ENCODE measurements at places on chromosomes 11 and 22. TPM values are rescaled to one million over a fixed set of nuclear protein-coding genes. Genes with fewer than 3 reads are reported as not detected.

- no peaks in the 10 kb centered on the region for H3K27me3 ChIP-seq
- peaks cover 18% of the 10 kb centered on the region for H3K4me1 ChIP-seq
- DNase-seq: no peak
- peak overlapping the region; percentile 73 for H3K4me3 ChIP-seq
- H3K27ac ChIP-seq: no peak overlapping the region
- H3K36me3 ChIP-seq: no peaks in the 10 kb centered on the region
These were observed 1.9 kb downstream of the RBFOX2 start for GRCh38 chr22:36026741-36027140.

DNA sequence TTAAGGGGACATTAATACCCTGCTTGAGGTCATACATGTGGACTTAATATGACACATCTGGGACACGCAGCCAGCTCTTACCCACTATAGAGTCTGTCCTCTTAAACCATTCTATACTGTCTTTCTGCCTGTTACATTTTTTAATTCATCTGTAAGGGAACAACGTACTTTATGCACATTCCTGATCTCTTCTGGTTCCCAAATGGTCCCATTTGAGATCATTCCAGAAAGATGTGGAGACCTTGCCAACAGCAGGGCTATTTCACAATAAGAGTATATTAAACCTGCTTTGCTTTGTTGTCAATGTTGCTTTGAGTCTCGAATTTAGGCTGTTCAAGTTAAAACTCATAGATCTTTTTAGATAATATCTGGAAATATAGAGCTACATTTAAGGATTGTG is 332.2 kb upstream of the RAG2 start:
- no peak overlapping the region for H3K4me3 ChIP-seq
- H3K27ac ChIP-seq: no peak overlapping the region
- no peaks in the 10 kb centered on the region for H3K27me3 ChIP-seq
- DNase-seq: no peak
- H3K36me3 ChIP-seq: no peaks in the 10 kb centered on the region
- H3K4me1 ChIP-seq: no peaks in the 10 kb centered on the region

Gene SLC1A2
- total RNA-seq: not detected

Gene APOL5
- not detected for total RNA-seq

Gene NLRP6
- total RNA-seq: 0.18 TPM

GRCh38 chr11:121292495-121293287 is at the start of gene SC5D:
Gene SC5D (plus strand): TSS chr11:121292771. CDS start chr11:121303376, 10,605 bp downstream.
- no peaks in the 10 kb centered on the region for H3K27me3 ChIP-seq
- H3K4me3 ChIP-seq: peak within 1 kb of the TSS; percentile 83
- peak; percentile 98 for DNase-seq
- H3K27ac ChIP-seq: peak within 1 kb of the TSS; percentile 66

Gene CADM1
- 0.42 TPM for total RNA-seq

DNA sequence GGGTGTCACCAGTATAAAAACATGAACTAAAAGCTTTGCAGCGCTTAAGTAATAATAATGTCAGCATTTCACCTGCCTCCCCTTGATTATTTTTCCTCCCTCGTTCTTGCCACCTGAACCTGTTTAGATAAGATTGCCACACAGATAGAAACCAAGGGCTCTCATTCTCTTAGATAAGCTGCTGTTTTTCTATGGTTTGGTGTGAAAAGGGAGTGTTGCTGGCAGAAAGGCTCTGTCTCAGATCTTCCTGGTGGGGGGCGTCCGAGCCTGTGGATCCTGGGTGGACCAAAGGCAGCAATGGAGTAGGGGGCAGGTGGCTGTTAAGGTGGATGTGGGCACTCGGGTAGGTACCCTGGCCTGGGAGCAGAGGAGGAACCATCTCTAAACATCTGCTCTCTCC is 147.5 kb downstream of the ST3GAL4 start:
- no peak overlapping the region for H3K4me3 ChIP-seq
- H3K4me1 ChIP-seq: no peaks in the 10 kb centered on the region
- DNase-seq: no peak
- H3K36me3 ChIP-seq: no peaks in the 10 kb centered on the region
- no peak overlapping the region for H3K27ac ChIP-seq
- peaks cover 9% of the 10 kb centered on the region for H3K27me3 ChIP-seq

- H3K36me3 ChIP-seq: no peaks in the 10 kb centered on the region
- H3K27ac ChIP-seq: no peak overlapping the region
- H3K27me3 ChIP-seq: peaks cover 56% of the 10 kb centered on the region
- no peak for DNase-seq
- peaks cover 22% of the 10 kb centered on the region for H3K4me1 ChIP-seq
- no peak overlapping the region for H3K4me3 ChIP-seq
These were observed 3.9 kb upstream of the GNAZ start for GRCh38 chr22:23066200-23067022.

GRCh38 chr11:46279126-46280099 is 2.0 kb downstream of the CREB3L1 start:
- DNase-seq: no peak
- H3K27me3 ChIP-seq: no peaks in the 10 kb centered on the region
- H3K4me1 ChIP-seq: peaks cover 49% of the 10 kb centered on the region
- H3K4me3 ChIP-seq: peak overlapping the region; percentile 72
- peak overlapping the region; percentile 69 for H3K27ac ChIP-seq

GRCh38 chr11:32890843-32891656 is 1.6 kb upstream of the QSER1 start:
- H3K36me3 ChIP-seq: peaks cover 9% of the 10 kb centered on the region
- peak overlapping the region; percentile 97 for H3K27ac ChIP-seq
- peak overlapping the region; percentile 97 for H3K4me3 ChIP-seq

DNA sequence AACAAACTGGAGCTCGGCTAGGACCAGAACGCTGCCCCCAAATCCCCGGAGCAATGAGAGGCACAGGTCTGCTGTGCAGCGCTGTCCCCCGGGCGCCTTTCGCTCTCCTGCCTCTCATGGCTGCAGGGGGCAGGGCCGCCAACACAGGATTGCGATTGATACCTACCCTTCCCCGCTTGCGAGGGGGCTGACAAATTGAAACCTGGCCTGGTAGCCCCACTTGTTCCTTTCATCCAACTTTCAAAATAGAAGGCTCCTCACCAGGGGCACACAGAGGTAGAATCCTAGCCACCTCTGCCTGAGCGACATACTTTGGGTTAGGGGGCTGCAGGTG is 642 bp upstream of the CASTOR1 start:
- no peak overlapping the region for H3K27ac ChIP-seq
- H3K4me1 ChIP-seq: peaks cover 54% of the 10 kb centered on the region
- DNase-seq: no peak
- H3K4me3 ChIP-seq: peak overlapping the region; percentile 58

DNA sequence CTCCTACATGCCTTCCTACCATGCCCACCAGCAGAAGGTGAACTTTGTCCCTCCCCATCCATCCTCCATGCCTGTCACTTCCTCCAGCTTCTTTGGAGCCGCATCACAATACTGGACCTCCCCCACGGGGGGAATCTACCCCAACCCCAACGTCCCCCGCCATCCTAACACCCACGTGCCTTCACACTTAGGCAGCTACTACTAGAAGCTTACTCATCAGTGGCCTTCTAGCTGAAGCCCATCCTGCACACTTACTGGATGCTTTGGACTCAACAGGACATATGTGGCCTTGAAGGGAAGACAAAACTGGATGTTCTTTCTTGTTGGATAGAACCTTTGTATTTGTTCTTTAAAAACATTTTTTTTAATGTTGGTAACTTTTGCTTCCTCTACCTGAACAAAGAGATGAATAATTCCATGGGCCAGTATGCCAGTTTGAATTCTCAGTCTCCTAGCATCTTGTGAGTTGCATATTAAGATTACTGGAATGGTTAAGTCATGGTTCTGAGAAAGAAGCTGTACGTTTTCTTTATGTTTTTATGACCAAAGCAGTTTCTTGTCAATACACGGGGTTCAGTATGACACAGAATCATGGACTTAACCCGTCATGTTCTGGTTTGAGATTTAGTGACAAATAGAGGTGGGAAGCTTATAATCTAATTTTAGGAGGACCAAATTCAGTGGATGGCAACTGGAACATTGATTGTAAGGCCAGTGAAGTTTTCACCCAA is 56.1 kb downstream of the KCNJ1 start:
- no peak overlapping the region for H3K27ac ChIP-seq
- H3K4me1 ChIP-seq: no peaks in the 10 kb centered on the region
- no peaks in the 10 kb centered on the region for H3K36me3 ChIP-seq
- no peaks in the 10 kb centered on the region for H3K27me3 ChIP-seq

GRCh38 chr11:20937826-20938225 is 268.4 kb downstream of the NELL1 start:
- no peak overlapping the region for H3K4me3 ChIP-seq
- no peak overlapping the region for H3K27ac ChIP-seq
- no peaks in the 10 kb centered on the region for H3K27me3 ChIP-seq
- no peaks in the 10 kb centered on the region for H3K4me1 ChIP-seq

- no peaks in the 10 kb centered on the region for H3K4me1 ChIP-seq
- no peak overlapping the region for H3K27ac ChIP-seq
- H3K4me3 ChIP-seq: no peak overlapping the region
- DNase-seq: no peak
These were observed 134.0 kb downstream of the HIPK3 start for GRCh38 chr11:33390944-33391892.

DNA sequence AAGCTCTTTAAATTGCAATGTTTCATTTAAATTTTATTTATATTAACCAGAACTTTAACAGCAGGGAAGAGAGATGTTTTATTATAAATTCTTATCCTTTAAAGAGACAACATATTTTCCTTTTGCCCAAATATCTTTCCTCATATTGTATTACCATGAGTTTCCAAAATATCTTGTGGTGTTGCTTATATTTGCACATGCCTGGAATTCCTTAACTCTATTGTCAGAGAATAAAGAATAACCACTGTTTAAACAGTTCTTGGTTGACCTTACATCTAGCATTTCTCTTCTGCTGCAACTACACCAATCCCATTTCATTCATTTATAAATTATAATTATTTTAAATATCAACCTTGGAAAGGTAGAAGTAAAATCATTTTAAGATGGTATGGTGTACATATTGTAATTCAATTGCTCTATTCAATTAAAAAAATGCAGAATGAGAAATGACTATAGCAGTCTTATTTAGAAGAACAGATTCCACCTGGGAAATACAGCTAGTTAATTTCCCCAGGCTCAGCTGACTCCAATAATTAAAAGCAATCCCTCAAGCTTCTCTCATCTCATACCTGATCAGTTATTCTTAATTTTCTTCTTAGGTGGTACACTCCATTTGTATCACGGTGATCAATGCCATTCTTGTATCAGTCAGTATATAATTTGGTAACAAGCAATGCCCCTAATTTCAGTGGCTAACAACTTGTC is 923.3 kb downstream of the KCNA4 start:
- no peak for DNase-seq
- H3K36me3 ChIP-seq: no peaks in the 10 kb centered on the region
- no peak overlapping the region for H3K27ac ChIP-seq
- H3K27me3 ChIP-seq: no peaks in the 10 kb centered on the region

DNA sequence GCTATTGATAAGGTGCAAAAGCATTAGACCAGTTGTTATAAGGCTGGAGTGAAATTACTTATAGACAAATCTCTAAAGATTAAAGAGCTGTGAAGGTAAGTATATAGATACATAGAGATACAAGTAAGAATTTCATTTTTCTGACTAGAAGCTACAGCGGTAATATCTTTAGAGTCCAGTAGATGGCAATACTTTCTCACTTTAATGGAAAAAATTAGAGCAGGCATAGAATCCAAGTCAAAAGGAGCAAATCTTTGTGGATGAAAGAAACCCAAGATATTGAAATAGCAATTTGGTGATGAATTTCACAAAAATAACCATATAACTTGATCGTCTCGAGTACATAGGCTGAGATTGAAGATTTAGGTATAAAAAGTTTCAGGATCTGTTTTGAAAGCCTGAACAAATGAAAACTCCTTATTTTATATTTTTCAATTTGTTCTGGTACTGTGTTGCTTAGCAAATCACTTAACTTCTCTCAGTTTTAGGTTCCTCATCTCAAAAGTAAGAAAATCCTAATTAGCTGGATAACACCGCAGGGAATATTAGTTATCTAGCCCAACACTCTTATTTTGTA is 81.9 kb downstream of the UVRAG start:
- no peaks in the 10 kb centered on the region for H3K27me3 ChIP-seq
- no peak overlapping the region for H3K27ac ChIP-seq
- no peak overlapping the region for H3K4me3 ChIP-seq
- peak; percentile 26 for DNase-seq
- H3K36me3 ChIP-seq: peaks cover 13% of the 10 kb centered on the region

- H3K4me3 ChIP-seq: no peak overlapping the region
- no peak for DNase-seq
- no peak overlapping the region for H3K27ac ChIP-seq
- H3K4me1 ChIP-seq: no peaks in the 10 kb centered on the region
- no peaks in the 10 kb centered on the region for H3K36me3 ChIP-seq
- no peaks in the 10 kb centered on the region for H3K27me3 ChIP-seq
These were observed 493.8 kb downstream of the NTM start for GRCh38 chr11:131864228-131864627.

Gene F2
- 0.16 TPM for total RNA-seq

Gene SLC37A2
- total RNA-seq: 0.71 TPM

- no peak for DNase-seq
- H3K27me3 ChIP-seq: no peaks in the 10 kb centered on the region
- peaks cover 95% of the 10 kb centered on the region for H3K36me3 ChIP-seq
- no peak overlapping the region for H3K4me3 ChIP-seq
These were observed 56.8 kb downstream of the DGCR2 start for GRCh38 chr22:19065298-19065859.

Gene MRE11
- 30.4 TPM for total RNA-seq

Gene TRPC6
- not detected for total RNA-seq

Gene P2RY2
- not detected for total RNA-seq

DNA sequence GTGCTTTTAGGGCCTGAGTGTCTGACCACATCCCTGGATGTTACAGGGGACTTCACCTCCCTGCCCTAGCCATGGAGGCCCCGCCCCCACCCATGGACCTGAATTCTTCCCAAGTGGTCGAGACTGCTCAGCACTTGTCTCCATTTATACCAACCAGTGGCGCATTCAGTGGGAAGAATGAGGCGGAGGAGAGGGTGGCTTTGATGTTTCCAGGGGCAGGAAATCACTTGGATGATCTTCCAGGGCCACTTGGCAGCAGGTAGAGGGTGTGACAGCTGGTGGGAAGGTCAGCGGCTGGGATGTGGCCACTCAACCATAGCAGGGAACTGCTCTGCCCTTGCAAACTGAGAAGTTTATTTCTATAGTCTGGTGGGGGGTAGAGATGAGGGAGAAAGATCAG is 155.1 kb upstream of the BLID start:
- no peaks in the 10 kb centered on the region for H3K36me3 ChIP-seq
- H3K27me3 ChIP-seq: no peaks in the 10 kb centered on the region
- no peak overlapping the region for H3K27ac ChIP-seq
- H3K4me3 ChIP-seq: no peak overlapping the region
- H3K4me1 ChIP-seq: no peaks in the 10 kb centered on the region

Gene SLN
- total RNA-seq: not detected

GRCh38 chr11:119339589-119340334 is 921 bp downstream of the C1QTNF5 start:
- peak; percentile 90 for DNase-seq
- peak overlapping the region; percentile 37 for H3K4me3 ChIP-seq
- peaks cover 17% of the 10 kb centered on the region for H3K36me3 ChIP-seq
- peaks cover 23% of the 10 kb centered on the region for H3K4me1 ChIP-seq
- no peaks in the 10 kb centered on the region for H3K27me3 ChIP-seq
- peak overlapping the region; percentile 52 for H3K27ac ChIP-seq

Gene DEPDC7
- 9.4 TPM for total RNA-seq

Gene TMEM151A
- total RNA-seq: not detected

All from K562 (cell line).